ENCODE measurements at places on chromosomes 2 and 18.

DNA sequence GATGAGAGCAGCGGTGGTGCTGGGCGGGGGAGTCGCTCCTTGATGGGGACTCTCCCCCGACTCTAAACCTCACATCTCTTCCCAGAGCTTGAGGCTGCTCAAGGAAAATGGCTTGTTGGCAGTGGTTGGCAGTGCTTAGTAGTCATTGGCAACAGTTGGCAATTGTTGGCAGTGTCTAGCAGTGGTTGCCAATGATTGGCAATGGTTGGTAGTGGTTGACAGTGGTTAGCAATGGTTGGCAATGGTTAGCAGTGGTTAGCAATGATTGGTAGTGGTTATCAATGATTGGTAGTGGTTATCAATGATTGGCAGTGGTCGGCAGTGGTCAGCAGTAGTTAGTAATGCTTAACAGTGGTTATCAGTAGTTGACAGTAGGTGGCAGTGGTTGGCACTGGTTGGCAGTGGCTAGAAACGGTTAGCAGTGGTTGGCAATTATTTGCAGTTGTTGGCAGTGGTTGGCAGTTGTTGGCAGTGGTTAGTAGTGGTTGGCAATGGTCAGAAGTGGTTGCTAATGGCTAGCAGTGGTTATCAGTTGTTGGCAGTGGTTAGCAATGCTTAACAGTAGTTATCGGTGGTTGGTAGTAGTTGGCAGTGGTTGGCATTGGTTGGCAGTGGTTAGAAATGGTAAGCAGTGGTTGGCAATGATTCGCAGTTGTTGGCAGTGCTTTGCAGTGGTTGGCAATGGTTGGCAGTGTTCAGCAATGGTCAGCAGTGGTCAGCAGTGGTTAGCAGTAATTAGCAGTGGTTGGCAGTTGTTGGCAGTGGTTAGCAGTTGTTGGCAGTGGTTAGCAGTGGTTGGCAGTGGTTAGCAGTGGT, 85.4 kb upstream of the OTOS start:
- DNase-seq: no peak

- DNase-seq: no peak
Measured at GRCh38 chr2:53432936-53433335, 334.7 kb upstream of the CHAC2 start.

DNA sequence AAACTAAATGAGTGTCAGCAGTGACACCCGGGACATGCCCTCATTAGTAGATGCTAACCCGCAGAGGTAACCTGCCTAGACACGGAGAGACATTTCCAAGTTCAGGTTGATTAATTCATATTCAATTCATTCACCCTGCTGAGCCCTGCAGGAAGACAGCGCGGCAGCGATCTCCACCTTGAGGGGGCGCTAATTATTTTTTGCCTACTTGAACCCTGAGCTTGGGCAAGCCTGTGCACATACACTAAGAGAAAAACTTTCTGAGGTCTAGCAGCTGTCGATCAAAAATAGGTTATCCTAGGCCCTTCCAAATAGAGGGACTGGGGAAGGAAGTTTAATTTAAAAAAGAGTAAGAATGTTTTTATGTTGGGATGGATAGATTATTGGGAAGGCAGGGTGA, 1.3 kb upstream of the LYPD6 start:
- no peak for DNase-seq

DNA sequence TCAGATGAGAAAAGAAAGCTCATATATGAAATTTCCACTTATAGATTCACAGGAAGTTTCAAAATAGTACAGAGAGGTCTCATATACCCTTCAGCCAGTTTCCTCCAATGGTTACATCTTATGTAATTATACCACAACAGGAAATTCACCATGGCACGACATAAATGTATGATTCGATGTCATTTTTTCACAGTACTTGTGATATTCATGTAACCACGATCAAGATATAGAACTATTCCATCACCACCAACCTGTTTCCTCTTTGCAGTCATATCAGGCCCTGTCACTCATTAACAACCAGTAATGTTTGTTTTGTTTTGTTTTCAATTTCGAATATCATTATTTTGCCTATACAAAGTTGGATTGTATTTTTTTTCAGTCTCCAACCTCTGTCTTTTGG, 314.3 kb upstream of the POU3F3 start:
- DNase-seq: no peak

DNA sequence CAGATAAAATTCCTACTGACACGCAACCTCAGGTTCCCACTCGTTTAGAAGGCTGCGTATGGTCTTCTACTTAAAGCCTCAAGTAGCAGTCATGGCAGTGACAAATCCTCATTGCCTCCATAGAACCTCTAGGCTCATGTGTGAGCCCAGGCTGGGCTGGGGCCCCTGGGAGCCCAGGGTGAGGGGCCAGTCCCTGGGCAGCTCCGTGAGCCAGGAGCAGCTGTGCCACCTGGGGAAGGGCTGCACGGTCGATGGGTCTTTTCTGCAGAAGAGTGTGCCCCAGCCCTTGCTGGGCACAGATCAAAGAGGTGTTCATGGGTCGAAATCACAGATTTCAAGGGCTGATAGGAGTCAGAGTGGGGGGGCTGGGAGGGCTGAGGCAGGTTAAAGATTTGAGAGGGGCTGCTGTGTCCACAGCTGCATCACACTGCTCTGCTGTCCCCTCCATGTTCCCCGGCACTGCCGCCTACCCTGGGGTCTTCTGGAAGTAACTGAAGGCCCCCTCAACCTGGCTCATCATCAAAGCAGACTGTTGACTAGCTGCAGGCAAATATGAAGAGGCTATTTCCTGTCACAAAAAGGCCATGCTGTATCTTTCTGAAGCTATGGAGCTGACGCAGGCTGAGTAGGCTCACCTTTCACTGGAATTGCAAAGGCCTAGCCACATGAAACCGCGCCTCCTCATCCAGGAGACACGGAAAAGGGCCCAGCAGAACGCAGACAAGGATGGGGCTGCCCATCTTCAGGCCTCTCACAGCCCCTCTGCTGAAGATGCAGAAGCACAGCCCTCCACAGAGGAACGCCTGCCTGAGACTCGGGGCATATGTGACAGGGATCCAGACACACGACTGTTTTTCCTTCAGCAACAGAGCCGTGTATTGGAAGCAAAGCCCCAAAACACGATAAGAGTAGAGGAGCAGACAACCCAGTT, 35.7 kb upstream of the ALPP start:
- DNase-seq: no peak

GRCh38 chr2:217294818-217295217, 435.0 kb upstream of the TNP1 start:
- DNase-seq: no peak

DNA sequence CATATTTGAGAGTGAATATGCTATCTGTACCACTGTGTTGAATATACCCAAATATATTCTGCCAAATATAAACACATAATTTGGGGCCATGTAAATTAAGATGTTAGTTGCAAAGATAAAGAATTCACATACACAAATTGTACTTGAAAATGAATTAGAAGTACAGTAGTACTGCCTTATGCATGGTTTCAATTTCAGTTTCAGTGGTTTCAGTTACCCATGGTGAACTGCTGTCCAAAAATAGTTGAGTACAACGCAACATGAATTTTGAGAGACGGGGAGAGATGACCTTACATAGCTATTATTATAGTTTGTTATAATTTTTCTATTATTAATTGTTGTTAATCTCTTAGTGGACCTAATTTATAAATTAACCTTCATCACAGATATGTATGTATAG, 1313.0 kb upstream of the FAM98A start:
- peak; percentile 31 for DNase-seq

DNA sequence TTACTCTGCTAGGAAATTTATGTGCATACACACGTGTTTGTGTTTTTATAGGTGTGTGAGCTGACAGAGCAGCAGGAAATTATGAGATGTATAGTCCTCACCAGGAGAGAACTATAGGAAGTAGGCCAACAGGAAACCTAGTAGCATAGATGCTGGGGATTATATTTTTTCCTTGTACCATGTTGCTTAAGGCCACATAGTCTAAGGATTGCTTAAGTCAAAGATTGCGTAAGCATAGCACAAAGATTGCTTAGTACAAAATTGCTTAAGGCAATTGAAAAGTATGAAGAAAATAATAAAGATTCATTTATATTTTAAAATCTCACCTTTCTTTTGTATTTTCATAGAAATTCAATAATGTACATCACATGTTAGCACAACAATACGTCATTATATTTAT, 18.7 kb upstream of the CCDC102B start:
- DNase-seq: no peak

DNA sequence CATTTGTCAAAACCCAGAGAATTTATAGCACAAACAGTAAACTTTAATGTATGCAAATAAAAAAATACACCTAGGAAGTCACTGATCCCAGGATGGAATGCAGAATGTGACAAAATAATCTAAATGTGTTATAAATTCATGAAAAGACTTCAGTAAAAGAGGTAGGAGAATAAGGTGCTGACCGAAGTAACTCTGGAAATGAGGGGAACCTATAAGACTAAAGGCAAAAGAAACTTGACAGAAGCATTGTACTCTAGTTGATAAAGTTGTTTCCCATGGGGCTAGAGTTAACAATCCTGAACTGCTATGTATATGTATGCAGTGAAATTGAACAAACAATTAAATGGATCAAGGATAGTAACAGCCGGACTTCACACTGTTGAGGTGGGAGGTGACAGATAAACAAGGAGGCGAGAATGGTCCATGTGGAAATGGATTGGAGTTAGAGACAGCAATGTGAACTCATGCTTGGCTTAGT, 24.5 kb downstream of the IRS1 start:
- DNase-seq: no peak

GRCh38 chr2:205700331-205701132, 18.2 kb downstream of the NRP2 start:
- DNase-seq: no peak

DNA sequence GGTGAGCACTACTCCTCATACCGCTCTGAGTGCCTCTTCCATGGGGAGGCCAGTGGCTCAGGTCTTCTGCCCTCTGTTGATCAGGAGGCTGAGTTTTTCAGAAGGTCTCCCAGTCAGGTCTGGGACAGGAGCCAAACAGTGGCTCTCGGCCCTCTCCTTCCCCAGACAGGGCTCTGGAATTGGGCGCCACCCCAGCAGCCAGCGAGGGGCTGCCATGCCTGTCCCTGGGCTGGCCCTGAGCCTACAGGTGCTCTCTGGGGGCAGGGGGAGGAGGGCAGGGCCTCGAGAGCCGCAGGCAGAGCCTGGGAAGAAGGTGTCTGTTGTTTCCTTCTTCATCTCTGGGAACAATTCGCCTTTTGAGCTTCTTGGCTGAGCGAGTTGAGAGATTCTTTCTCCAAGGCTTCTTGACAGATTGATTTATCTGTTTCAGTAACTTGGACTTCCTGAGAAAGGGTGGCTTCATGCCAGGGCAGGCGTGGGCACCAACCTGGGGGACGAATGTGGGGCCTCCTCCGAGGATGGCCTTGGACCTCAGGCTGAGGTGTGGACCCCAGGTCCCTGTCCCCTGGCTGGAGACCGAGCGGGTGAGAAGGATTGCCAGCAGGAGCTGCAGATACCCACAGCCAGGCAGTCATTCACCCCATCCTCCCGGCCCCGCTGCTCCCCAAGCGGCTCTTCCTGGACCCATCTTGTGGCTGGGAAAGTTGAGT, 64.7 kb upstream of the GLI2 start:
- DNase-seq: no peak

DNA sequence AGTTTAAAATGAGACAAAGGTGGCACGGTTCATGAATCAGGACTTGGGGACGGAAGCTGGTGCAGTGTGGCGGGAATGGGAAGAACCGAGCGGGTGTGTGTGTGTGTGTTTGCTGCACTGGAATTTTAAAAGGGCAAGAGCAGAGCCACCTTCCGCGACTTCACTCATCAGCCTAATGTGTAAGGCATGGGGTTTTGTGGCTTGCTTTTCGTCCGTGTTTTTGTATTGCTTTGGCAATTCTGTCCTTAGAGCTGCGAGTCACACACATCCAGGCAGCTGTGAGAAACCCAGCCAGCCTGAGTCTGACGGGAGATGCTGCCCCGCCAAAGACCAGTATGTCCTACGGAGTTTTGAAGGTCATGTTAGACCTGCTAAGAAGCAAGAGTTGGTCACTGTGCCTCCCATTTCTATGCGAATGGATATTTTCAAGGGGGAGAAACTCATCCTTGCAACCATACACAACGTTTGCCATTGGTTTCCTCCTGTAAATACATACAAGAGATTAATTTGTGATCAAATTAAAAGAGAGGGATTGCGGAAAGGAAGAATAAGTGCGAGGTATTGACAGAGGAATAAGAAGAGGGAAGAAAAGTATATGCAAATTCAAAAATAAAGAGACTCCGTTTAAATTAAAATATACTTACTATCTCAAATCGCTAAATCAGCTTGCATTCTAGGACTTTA, 665 bp upstream of the CACNB4 start:
- DNase-seq: peak; percentile 43

DNA sequence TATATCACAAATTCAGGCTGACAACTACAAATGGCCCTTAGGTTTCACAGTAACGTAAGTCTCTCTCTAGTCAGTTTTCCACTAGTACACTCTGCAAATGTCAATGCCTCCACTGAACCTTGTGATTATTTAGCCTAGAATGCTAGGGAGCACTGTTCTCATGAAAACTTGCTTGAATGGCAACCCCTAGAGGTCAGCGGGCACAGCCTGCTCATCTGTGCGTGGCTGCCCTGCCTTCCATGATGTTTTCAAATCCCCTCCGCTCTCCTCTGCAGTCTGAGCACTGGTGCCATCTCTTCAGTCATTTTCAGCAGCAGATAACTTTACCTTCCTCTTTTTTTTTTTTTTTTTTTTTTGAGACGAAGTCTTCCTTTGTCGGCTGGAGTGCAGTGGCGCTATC, 84.1 kb upstream of the GULP1 start:
- DNase-seq: no peak

DNA sequence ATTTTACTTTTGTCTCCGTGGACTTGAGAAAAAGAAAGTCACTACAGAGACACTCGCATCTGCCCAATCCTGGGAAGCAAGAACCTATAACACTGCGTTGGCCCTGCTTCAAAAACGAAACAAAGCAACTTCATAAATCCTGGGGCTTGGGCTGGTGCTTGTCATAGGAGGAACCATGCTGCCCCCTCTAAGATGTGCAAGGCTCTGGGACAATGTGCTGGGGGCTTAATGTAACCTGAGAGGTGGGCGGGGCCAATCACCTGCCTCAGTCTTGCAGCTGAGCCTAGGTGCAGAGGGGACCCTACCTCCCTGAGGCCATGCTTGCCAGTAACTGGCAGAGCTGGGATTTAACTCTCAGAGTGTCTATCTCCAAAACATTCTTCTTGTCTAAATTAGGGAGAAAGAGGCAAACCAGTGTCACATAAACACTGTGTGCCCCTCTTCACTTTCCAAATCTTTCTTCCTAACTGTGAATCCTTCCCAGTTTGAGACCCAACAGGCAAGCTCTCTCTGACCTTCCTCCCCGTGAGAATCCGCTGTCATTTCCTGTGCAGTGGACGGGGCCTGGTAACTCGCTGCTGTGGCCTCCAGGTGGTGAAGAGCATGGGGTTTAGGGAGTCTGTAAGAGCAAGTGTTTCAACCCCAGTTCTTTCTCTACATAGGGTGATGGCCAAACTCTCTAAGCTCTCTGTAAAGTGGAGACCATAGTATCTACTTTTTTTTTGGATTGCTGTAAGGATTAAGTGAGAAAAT, 115.1 kb downstream of the ACKR3 start:
- DNase-seq: no peak

- no peak for DNase-seq
Measured at GRCh38 chr2:216922175-216922780, 62.4 kb upstream of the TNP1 start.

- no peak for DNase-seq
Measured at GRCh38 chr2:42659609-42660008, 91.2 kb downstream of the MTA3 start.

GRCh38 chr2:195562570-195563566, 94.2 kb upstream of the SLC39A10 start:
- DNase-seq: peak; percentile 13

GRCh38 chr2:65937379-65938160, 497.4 kb upstream of the MEIS1 start:
- no peak for DNase-seq
